Epithelial cell of proximal tubule (primary cell): ENCODE measurements at places on chromosomes 4 and X.
A peak's percentile ranks its signal among the peaks of the same experiment; 100 is the strongest.

- no peak for DNase-seq
Observed at GRCh38 chrX:19849464-19850080, 37.8 kb downstream of the SH3KBP1 start.

- peak; percentile 61 for DNase-seq
Observed at GRCh38 chrX:44785652-44786051, 58.2 kb upstream of the DUSP21 start.

DNA sequence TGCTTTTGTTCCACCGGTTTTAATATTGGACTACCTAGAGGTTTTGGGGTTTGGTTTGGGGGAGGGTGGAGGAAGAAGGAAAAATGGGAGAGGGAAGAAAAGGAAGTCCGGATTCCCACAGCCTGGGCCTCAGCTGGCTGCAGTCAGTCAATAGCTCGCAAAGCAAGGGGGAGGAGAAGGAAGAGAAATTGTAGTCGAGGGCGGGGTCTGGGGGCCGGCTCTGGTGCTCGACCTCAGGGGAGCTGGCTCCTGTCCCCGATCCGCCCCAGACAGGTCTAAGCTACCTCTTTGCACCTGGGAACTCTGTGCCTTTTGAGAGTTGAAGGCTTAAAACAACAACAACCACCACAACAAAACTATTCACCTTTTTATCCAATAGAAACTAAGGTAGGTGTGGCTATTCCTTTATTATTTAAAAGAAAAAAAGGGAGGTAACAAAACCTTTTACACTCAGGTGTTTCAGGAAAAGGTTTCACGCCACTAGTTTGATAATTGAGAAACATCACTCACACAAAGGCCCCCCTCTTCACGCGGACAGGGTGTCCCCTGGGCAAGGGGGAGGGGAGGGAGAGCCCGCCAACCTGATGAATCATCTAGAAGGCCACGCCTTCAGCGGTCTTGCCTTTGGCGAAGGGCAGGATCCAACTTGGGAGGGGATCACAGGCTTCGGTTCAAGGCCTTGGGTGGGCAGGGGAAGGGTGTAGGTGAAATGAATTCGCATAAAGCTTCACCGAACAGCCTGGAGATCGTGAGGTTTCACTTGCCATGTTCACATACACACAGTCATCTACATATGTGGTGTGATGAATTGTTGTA, 1.6 kb upstream of the LNX1 start:
- DNase-seq = no peak

- no peak for DNase-seq
Observed at GRCh38 chr4:138078751-138079520, 163.2 kb downstream of the SLC7A11 start.

- DNase-seq = no peak
Observed at GRCh38 chr4:78975865-78976264, 36.6 kb upstream of the PAQR3 start.
